Activated CD4-positive, alpha-beta T cell treated with anti-CD3 and anti-CD28 coated beads, Interleukin-2, Interleukin-4, amounts not matched to agents 100 ng/mL and 50 ng/mL, durations not matched to agents 16 hours and 8 hours (primary cell): ENCODE measurements at places on chromosomes 1 and 21.
A peak's percentile ranks its signal among the peaks of the same experiment; 100 is the strongest.

GRCh38 chr1:192131914-192132313, 26.3 kb upstream of the RGS18 start:
- no peak for DNase-seq

DNA sequence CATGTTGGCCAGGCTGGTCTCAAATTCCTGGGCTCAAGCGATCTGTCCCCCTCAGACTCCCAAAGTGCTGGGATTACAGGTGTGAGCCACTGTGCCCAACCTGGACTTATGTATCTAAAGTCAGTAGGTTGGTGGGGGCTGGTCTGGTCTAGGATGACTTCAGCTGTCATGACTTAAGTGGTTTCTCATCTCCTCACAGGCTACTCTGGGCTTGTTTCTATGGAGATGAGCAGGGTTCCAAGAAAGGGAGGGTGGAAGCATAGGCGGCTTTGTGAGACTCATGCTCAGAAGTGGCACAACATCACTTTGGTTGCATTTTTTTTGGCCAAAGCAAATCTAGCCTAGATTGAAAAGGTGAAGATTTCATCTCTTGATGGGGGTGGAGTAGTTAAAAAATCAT, 115.9 kb upstream of the IVNS1ABP start:
- no peak for DNase-seq

- peak; percentile 79 for DNase-seq
Measured at GRCh38 chr1:153509729-153510354, 25.9 kb downstream of the S100A6 start.

DNA sequence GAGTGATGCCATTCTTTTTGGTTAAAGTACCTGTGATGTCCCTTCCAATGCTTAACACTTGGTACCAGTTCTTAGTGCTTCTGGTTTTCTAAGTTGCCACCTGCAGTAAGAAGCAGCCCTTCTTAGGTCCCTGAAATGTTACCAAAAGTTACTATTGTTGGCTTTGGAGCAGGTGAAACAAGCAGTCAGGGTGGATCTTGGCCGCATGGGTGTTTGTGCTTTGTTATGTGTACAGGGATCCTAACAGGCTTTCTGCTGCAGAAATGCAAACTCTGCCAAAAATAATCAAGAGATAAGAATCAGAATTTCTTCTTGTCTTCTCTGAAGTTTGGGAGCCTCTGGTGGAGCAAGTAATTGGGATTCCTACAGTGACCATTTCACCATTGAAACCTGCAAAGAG, 84.4 kb downstream of the UBE4B start:
- no peak for DNase-seq

DNA sequence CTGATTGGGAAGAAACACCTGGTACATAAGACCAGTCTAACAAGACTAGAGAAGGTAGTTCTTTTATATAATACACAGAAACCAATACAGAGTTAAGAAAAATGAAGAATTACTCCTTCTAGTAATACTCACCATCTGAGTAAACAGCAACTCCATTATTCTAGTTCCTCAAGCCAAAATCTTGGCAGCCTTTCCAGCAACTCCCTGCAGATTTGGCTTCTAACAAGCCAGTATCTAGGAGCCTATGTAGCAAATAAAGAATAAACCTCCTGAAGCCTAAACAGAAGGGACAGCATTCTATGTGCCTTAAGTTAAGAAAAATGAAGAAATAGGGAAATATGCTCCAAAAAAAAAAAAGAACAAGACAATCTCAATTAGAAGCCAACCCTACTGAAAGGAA, 24.5 kb downstream of the ERO1B start:
- DNase-seq = no peak

GRCh38 chr21:43790010-43790524, 690 bp downstream of the RRP1 start:
- DNase-seq = no peak

DNA sequence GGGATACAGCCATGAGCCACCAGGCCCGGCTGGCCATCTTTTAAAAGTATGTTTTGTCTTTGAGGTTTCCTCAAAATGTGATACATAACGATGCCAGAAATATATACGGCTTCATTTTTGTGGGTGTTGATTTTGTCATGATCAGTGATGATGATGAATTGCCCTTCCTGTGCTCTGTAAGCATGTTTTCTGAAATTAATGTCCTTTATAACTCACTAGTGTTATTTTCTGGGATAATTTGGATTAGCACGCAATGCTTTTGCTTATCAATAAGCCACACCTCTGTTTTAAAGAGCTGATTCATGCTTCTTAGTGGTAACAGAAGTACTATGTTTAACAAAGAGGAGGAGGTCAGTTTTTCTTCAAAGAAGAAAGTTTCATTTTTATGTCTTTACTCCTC, 25.6 kb downstream of the PHACTR4 start:
- no peak for DNase-seq

GRCh38 chr1:147072482-147073432, 99.5 kb downstream of the PRKAB2 start:
- DNase-seq = no peak
